ENCODE measurements at places on chromosomes 12 and 14.

- DNase-seq = no peak
Observed at GRCh38 chr14:20657216-20658211, 16.0 kb upstream of the OR6S1 start.

DNA sequence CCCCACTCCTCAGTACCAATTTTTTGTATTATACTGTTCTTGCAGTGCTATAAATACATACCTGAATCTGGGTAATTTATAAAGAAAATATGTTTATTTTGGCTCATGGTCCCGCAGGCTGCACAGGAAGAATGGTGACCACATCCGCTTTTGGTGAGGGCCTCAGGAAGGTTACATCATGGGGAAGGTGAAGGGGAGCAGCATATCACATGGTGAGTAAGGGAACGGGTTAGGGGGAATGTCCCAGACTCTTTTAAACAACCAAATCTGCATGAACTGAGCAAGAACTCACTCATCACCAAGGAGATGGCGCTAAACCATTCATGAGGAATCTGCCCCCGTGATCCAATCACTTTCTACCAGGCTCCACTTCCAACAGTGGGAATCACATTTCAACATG is 40.0 kb downstream of the OSBPL8 start:
- DNase-seq = no peak

- DNase-seq = no peak
Observed at GRCh38 chr14:38762845-38763244, 340.2 kb downstream of the SEC23A start.

- no peak for DNase-seq
Observed at GRCh38 chr12:13311551-13311950, 115.0 kb downstream of the EMP1 start.

DNA sequence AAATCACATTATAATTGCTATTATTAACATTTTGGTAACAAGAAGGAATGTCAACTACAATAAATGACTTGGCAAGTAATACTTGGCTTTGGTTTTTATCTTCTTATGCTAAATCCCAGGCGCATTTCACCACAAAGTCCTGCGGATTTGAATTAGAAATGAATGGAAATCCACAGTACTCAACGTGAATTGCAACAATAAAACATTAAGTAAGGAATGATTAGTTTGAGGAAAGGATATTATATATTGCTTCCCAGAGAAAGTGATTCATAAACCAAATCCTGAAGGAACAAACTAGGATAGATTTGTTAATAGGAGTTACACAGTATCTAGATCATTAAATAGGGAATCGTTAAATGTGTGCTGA is 1089.7 kb downstream of the TRHDE start:
- DNase-seq = no peak

Measured in tibial nerve (tissue), 4 donors.